NCI-H1694 (cell line): ENCODE measurements at places on chromosomes 3 and 15.

DNA sequence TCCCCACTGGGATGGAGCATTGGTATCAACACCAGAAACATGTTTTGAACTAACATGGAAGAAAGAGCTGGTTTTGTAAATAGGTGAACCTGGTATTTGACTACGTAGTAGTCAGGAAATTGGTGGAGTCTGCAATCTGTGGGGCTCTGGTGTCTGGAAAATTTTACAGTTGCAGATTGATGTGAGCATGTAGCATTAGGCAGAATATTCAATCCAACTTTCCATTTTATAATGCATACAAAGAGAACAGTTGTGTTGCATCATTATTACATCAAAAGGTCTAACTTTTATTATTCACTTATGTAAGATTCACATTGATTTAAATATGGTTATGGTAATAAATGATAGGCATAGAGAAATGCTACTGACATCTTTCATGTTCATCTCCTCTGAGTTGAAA lies 340.0 kb downstream of the ZNF385D start:
- DNase-seq = no peak

DNA sequence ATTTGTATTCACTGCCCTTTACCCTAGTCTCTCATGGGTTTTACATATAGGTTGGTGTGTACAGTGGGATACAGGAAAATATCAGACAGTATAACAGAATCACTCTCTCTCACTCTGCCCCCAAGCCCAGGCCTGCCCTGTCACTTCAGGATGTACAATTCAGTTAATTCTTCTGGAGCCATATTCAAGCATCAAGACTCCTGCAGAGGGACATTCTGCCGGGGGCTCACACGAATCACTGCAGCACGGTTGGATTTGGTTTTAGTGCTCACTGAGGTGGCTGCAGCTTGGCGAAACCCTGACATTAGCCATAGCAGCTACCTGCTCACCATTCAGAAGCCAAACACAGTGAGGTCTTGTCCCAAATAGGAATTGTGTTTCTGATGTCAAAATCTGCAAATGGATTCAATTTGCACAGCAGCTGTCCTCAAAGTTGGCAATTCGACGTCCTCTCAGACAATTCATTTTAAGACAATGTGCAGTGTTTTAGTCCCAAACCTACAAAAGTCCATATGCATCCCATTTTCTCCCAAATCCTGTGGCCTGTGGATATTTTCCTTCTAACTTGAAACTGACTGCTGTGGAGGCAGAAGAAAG lies 82.9 kb downstream of the CHSY1 start:
- no peak for DNase-seq

DNA sequence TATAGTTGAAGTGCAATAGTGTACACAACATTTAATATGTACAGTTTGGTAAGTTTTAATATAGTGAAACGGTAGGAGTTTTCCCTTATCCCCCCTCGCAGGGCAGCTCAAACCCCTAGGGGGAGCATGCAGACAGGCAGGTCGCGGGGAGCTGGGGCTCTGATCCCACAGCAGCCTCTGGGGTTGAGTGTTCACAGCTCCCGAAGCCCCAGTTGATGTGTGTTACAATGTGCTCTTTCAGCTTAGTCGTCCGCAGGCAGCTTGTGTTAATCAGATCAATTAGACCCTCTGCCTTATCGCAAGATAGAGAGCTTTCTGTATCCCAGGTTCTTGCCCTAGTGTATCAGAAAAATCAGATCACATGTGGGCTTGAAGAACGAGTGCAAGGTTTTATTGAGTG lies 143.1 kb upstream of the CHRNA7 start:
- no peak for DNase-seq

GRCh38 chr15:93045191-93045785 lies 43.7 kb downstream of the RGMA start:
- DNase-seq = no peak

- DNase-seq = no peak
Measured at GRCh38 chr15:81006124-81006523, 5.4 kb downstream of the TLNRD1 start.

DNA sequence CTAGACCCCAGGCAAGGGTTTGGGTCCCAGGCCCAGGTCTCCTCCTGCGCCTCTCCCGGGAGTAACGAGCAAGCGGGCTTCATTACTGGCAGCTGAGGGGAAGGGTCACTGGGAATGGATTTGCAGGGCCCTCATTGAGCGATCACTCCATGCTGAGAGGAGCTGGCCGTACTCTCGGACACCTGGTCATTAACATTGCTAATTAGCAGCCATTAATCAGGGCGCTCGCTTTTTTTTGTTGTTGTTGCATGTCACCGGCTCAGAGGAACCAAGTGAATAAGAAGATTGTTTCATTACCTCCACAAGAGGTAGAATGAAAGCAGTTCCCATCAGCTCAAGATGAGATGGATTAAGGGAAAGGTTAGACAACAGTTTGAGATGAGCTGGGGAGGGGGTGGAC lies 293.0 kb upstream of the ATP11B start:
- no peak for DNase-seq
